ENCODE measurements at places on chromosomes 16 and 17. TPM values are rescaled to one million over a fixed set of nuclear protein-coding genes. Genes with fewer than 3 reads are reported as not detected.

The SULT1A4 gene
- 0.89 TPM for polyA plus RNA-seq

The WWP2 gene
- 6.9 TPM for polyA plus RNA-seq

The CHST4 gene
- 0.14 TPM for polyA plus RNA-seq

The STH gene
- not detected for polyA plus RNA-seq

The SUZ12 gene
- polyA plus RNA-seq: 20.8 TPM

The SPATA22 gene
- not detected for polyA plus RNA-seq

The HID1 gene
- polyA plus RNA-seq: 1.0 TPM

The HS3ST2 gene
- 6.3 TPM for polyA plus RNA-seq

The NPIPB2 gene
- polyA plus RNA-seq: 5.5 TPM

The SCIMP gene
- not detected for polyA plus RNA-seq

The SMIM36 gene
- not detected for polyA plus RNA-seq

The MGRN1 gene
- 2.6 TPM for polyA plus RNA-seq

The EMP2 gene
- polyA plus RNA-seq: 14.7 TPM

The VEZF1 gene
- polyA plus RNA-seq: 25.3 TPM

The HYDIN gene
- polyA plus RNA-seq: 0.49 TPM

The PRR29 gene
- 0.01 TPM for polyA plus RNA-seq

The TLCD2 gene
- polyA plus RNA-seq: 0.76 TPM

The HS3ST3B1 gene
- 3.9 TPM for polyA plus RNA-seq

The TIMP2 gene
- 1.2 TPM for polyA plus RNA-seq

The GDPD3 gene
- polyA plus RNA-seq: 0.68 TPM

The SPATA2L gene
- polyA plus RNA-seq: 2.8 TPM

The ZG16 gene
- not detected for polyA plus RNA-seq

The LITAFD gene
- polyA plus RNA-seq: not detected

The FAM222B gene
- polyA plus RNA-seq: 25.3 TPM

The LUC7L gene
- 23.7 TPM for polyA plus RNA-seq

The SLC5A10 gene
- polyA plus RNA-seq: 0.04 TPM

The LGALS3BP gene
- 137 TPM for polyA plus RNA-seq

The KIF19 gene
- polyA plus RNA-seq: not detected

The NHERF2 gene
- 9.0 TPM for polyA plus RNA-seq

The PSMD11 gene
- 85.5 TPM for polyA plus RNA-seq

The NLRC3 gene
- not detected for polyA plus RNA-seq

The SMIM22 gene
- polyA plus RNA-seq: 8.4 TPM

The CDH1 gene
- polyA plus RNA-seq: 378 TPM

The USP6 gene
- polyA plus RNA-seq: not detected

The RASL10B gene
- polyA plus RNA-seq: 0.30 TPM

The CCL22 gene
- not detected for polyA plus RNA-seq

All from keratinocyte (primary cell).